ENCODE measurements at places on chromosomes 12 and 14.

- no peak for DNase-seq
Measured at GRCh38 chr12:13962699-13963098, 18.7 kb downstream of the GRIN2B start.

GRCh38 chr14:50230401-50230700 is 1.0 kb downstream of the SOS2 start:
- DNase-seq = no peak

GRCh38 chr12:115023279-115024265 is 339.6 kb upstream of the TBX3 start:
- DNase-seq = no peak

GRCh38 chr12:128726886-128727285 is 96.9 kb downstream of the SLC15A4 start:
- no peak for DNase-seq

GRCh38 chr14:99185436-99186068 is 86.4 kb downstream of the BCL11B start:
- no peak for DNase-seq

DNA sequence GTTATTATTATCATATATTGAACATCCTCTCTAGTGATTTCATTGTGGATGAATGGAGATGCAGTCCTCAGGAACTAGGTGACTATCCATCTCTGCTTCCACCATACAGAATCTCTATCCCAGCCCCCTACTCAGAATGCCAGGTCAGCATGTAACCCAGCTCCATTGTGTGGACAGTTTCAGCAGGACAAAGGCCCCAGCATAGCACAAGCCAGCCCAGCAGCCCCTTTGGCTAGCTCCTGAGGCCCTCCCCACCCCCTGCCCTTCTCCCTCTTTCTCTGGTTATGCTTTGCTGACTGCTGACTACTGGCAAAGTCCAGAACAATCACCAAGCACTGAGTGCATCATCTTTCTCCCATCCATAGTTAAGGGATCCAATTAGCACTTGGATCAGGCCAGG is 5.8 kb upstream of the SPRYD4 start:
- DNase-seq = no peak

Data from activated T-cell treated with anti-CD3 and anti-CD28 coated beads for 4 hours (primary cell).